ENCODE measurements at places on chromosomes 12 and 14.

GRCh38 chr14:74988131-74988530 is 14.6 kb upstream of the EIF2B2 start:
- no peak for DNase-seq

DNA sequence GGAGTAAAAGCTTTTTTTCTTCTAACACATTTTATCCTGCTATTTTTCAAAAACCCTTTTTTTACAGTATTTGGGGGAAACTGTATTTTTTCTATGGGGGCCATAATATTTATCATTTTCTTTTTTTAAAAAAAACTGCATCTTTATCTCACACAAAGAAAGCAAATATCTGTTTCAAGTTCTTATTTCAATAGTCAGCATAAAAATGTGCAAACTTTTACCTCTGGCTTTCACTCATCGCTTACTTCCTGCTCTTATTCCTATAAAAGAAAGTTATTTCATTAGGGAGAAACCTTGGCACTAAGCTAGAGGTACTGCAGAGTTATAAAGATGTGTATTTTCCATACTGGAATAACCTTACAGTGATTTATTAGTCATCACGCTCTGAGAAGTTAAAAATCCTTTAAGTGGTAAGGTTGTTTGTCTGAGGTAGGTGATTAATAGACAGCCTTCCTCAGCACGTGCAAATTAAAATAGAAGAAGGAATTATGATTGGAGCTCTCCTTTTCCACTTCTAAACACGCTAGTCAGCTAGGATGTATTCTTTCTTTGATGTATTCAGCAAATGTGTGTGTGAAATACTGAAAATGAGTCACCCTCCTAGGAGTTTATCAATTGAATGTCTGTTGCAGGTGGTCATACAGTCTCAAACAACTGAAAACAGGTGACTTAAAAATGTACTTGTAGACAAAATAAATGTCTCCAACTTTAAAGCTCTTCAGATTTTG is 461.0 kb downstream of the GXYLT1 start:
- DNase-seq = no peak

- DNase-seq = no peak
These were observed 24.9 kb downstream of the CRACR2A start for GRCh38 chr12:3727877-3728632.

DNA sequence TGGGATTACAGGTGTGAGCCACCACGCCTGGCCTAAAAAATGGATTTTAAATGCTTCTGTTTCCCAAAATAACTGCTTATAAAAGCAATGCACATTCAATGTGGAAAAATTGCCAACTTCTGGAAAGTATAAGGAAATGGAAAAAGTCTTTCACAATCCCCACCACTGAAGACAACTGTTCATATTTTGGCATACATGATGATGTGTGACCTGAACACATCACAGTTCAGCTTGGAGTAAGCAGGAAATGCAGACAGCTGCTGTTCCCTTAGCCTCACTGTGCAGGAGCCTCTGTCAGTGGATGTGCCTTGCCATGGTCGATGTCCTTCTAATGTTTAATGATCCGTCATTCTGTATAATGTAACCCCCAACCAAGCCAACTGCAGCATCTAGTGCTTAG is 5.2 kb downstream of the MTERF2 start:
- no peak for DNase-seq

Data from hypothalamus (tissue), 51 donors.